NCI-H187 treated with DMSO at 0.1 percent for 48 hours (cell line): ENCODE measurements at places on chromosomes 12 and 14.

DNA sequence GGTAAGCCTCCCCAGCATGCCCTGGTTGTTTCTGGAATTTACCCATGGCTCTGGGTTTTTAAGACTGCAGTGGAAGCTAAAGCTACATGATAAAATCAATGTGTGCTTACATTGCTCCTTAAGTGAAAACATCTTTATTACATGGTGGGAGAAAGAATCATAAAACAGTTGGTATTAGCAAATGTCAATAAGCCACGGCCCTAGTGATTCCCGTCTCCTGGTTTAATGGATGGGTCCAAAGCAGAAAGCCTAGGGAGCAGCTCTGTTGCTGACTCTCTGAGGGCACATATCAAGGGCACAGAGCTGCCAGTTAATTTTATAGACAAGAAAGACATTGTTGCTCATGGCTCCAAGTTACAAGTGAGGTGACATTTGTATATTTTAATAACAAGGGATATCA lies 127.9 kb downstream of the MYRFL start:
- no peak for DNase-seq

GRCh38 chr14:89315493-89316470 lies 101.3 kb downstream of the FOXN3 start:
- no peak for DNase-seq

- no peak for DNase-seq
These were observed 28.6 kb downstream of the DYRK2 start for GRCh38 chr12:67677166-67677565.

- DNase-seq: no peak
These were observed 3.3 kb downstream of the AP1G2 start for GRCh38 chr14:23564181-23564812.

GRCh38 chr14:95533391-95533821 lies 1.4 kb upstream of the GLRX5 start:
- DNase-seq: no peak

DNA sequence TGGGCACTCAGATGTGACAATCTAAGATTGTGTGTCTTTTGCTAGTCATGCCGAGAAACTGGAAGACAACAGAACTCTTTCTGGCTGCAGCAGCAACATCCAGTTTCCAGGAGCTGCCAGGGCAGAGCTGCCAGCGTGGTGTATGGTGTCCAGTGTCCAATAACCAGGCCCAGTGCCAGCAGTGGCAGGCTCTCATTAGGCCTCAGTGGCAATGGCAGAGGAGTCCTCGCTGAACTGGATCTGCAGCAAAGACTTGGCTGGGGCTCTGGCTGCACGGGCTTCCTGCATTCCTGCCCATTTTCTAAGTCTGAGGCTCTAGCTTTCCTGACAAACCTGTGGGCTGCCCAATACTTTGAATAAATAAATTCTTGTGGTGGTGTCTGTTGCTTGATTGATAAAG lies 26.2 kb upstream of the PPM1A start:
- no peak for DNase-seq

GRCh38 chr12:117972301-117972700 lies 3.5 kb upstream of the KSR2 start:
- DNase-seq: no peak

- no peak for DNase-seq
These were observed 4.2 kb upstream of the PLEKHA5 start for GRCh38 chr12:19125325-19125724.

DNA sequence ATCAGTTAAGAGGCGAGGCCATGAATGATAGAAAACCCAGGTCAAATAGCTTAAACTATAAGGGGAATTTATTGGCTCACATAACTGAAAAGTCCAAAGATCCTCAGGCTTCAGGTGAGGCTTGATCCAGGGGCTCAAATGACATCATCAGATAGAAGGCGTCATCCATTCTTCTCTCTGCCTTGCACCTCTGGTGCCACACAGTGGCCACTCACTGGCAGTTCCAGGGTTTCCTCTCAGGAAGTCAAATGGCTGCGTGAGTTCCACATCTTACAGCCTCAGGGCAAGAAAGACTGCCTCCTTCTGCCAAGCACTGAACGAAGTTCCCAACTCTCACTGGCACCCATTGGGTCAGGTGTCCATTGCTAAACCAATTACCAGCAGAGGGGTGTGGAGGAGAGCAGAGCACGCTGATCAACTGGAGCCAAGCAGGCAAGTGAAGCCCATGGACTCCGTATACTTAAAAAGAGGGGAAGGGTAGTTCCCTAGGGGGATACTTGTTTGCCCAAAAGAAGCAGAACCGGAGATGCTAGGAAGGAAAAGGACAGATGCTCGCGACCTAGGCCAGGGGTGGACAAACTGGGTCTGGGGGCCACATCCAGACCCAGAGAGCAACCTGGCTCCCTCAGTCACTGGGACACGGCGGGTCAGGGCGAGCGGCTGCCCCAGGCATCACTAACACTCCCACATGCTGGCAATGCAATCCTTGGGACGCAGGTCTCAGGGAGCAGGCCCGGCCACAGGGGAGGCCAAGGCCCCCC lies 69.3 kb downstream of the SERPINA3 start:
- DNase-seq: no peak

- DNase-seq: no peak
These were observed 10.7 kb upstream of the C12orf75 start for GRCh38 chr12:105319691-105320209.

DNA sequence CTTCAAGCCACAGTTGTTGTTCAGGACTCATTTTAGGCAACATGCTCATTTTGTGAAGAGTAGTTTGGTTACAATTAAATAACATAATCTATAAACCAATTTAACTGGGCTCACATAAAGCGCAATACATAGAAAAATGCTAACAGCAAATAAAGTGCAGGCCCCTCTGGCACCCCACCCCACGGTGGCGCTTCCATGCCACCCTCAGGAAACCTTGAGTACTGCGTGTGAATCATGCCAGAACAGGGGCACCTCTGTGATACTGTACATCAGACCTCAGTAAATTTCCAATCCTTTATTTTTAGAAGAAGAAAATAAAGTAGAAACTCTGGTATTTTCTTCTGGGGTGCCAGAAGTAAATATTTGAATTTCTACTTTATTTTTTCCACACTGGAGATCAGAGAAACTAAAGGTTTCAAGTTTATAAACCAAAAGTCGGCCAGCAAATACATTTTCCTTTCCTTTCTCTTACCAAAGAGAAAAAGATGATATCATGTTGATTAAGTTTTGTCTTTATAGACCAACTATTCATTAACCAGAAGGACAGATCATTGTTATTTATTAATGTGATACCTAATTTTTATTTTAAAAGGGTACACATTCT lies 316.8 kb downstream of the PAWR start:
- DNase-seq: no peak
